ENCODE measurements at places on chromosomes 2 and 18. TPM values are rescaled to one million over a fixed set of nuclear protein-coding genes. Genes with fewer than 3 reads are reported as not detected.

GTF2A1L gene
- total RNA-seq = not detected

SOX11 gene
- 19.2 TPM for total RNA-seq

- no peaks in the 10 kb centered on the region for H3K4me1 ChIP-seq
- H3K36me3 ChIP-seq = no peaks in the 10 kb centered on the region
- no peak overlapping the region for H3K27ac ChIP-seq
- no peak for DNase-seq
- H3K27me3 ChIP-seq = no peaks in the 10 kb centered on the region
- H3K4me3 ChIP-seq = no peak overlapping the region
Observed at GRCh38 chr18:41618147-41618546, 336.9 kb upstream of the PIK3C3 start.

DNA sequence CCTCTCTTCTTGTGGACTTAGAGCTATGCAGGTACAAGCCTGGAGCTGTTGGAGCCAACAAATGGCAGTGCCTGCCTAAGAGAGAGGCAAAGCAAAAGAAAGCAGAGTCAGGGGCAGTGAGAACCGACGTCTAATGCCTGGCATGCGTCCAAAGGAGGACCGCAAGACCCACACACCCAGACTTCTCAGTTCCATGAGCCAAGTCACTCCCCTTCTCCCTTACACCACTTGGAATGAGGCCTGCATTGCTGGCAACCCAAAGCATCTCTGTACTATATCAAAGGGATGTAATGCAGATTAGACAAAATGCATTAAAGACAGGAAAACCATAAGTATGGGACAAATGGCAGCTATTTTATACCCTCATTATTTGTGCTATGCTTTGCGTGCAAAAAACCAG, 49.9 kb upstream of the RNU4ATAC start:
- peaks cover 67% of the 10 kb centered on the region for H3K4me1 ChIP-seq
- no peaks in the 10 kb centered on the region for H3K27me3 ChIP-seq
- H3K27ac ChIP-seq = peak overlapping the region; percentile 75
- no peaks in the 10 kb centered on the region for H3K36me3 ChIP-seq

DNA sequence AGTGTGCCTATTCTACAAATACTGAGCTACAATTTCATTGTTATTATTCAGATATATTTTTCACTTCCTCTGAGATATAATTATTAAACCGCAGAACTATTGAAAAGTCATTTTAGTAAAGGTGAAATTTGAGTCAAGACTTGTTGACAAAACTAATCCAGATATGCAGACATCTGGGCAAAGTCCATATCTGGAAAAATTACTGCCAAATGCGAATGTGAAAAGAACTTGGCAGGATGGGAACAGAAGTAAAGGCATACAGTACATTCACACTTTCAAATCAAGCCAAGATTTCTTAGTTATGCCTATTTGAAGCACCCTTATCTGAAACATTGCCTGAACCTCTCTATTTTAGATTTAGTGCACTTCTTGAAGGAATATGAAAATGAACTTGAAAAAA, 923.6 kb downstream of the CCDC85A start:
- H3K27ac ChIP-seq = no peak overlapping the region
- H3K36me3 ChIP-seq = no peaks in the 10 kb centered on the region
- H3K27me3 ChIP-seq = no peaks in the 10 kb centered on the region
- no peak for DNase-seq
- no peaks in the 10 kb centered on the region for H3K4me1 ChIP-seq
